ENCODE measurements at places on chromosomes 5 and 9. TPM values are rescaled to one million over a fixed set of nuclear protein-coding genes. Genes with fewer than 3 reads are reported as not detected.

Gene PRKAA1
- 52.6 TPM for total RNA-seq

Gene CNTNAP3B
- total RNA-seq = 11.8 TPM

Gene TSSK1B
- total RNA-seq = not detected

Gene DMRT2
- total RNA-seq = 15.4 TPM

Gene SPINK6
- not detected for total RNA-seq

Gene FLT4
- total RNA-seq = 24.6 TPM

Gene SHLD3
- total RNA-seq = 7.7 TPM

Gene RASGRF2
- 1.1 TPM for total RNA-seq

Gene KIF12
- total RNA-seq = not detected

Gene SEMA4D
- 4.5 TPM for total RNA-seq

Gene ESM1
- total RNA-seq = 5.0 TPM

Gene QSOX2
- total RNA-seq = 25.8 TPM

DNA sequence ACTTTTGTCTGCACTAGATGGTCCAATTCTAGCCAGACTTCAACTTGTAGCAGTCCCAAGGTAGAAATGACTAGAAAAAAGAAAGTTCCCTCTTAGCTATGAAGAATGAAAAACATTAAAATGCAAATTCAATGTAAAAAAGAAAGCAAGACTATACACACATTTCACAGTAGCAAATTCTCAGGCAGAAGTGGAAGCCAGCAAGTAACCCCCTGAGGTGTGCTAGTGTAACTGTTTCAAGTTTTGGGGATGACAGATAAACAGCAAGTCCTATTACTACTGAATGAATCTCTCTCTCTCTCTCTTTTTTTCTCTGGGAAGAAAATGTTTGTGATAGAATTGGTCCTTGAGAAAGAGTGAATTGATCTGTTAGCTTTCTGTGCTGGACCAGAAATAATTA, 185.6 kb downstream of the EFNA5 start:
- DNase-seq = no peak

GRCh38 chr9:126293522-126293889, 33.1 kb upstream of the MVB12B start:
- peak; percentile 34 for DNase-seq

- peak; percentile 98 for DNase-seq
Measured at GRCh38 chr9:26955921-26956859, at the start of gene IFT74. TSS of gene IFT74 (plus strand) at chr9:26956412. CDS start at chr9:26961968, 5,556 bp downstream.

GRCh38 chr5:17204133-17204489, 13.3 kb upstream of the BASP1 start:
- DNase-seq = no peak

DNA sequence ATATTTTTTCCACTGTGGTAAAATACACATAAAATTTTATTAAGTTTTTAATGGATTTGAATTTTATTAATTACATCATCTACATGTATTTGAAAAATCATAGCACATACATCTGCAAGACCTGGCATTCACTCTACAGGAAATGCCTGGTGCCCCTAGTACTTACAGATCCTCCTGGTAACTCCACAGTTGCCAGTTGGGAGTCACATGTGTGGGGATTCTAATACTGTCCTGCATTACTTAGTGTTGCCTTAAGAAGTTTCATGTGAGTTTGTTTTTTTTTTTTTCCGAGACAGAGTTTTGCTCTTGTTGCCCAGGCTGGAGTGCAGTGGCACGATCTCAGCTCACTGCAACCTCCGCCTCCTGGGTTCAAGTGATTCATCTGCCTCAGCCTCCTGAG, 18.1 kb downstream of the KDM3B start:
- DNase-seq = no peak

GRCh38 chr9:123344192-123344949, 11.6 kb upstream of the CRB2 start:
- no peak for DNase-seq

GRCh38 chr9:99030092-99030511, 74.8 kb upstream of the TGFBR1 start:
- DNase-seq = peak; percentile 39

- DNase-seq = peak; percentile 88
Measured at GRCh38 chr9:136576269-136576626, 30.4 kb upstream of the NOTCH1 start.

- no peak for DNase-seq
Measured at GRCh38 chr9:124495126-124496074, 11.8 kb downstream of the NR5A1 start.

- no peak for DNase-seq
Measured at GRCh38 chr9:6771722-6772121, 13.9 kb downstream of the KDM4C start.

GRCh38 chr9:14031810-14032209, 282.1 kb downstream of the NFIB start:
- DNase-seq = no peak

DNA sequence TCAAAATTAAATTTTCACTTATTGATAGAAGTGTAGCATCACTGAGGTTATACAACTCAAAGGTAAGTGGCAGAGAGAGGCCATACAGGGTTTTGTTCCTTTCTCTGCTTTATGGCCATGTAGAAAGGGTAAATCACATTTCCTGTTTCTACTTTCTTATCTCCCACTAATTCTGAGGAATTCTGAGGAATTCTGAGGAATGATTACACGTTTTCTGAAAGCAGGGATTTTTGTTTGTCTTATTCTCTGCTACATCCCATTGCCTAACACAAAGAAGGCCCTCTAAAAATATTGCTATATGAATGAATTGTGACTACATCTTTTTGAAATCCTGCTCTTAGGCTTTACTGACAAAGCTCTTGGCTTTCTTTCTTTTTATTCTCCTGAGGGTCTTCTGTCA, 516.9 kb upstream of the ZNF608 start:
- DNase-seq = no peak

DNA sequence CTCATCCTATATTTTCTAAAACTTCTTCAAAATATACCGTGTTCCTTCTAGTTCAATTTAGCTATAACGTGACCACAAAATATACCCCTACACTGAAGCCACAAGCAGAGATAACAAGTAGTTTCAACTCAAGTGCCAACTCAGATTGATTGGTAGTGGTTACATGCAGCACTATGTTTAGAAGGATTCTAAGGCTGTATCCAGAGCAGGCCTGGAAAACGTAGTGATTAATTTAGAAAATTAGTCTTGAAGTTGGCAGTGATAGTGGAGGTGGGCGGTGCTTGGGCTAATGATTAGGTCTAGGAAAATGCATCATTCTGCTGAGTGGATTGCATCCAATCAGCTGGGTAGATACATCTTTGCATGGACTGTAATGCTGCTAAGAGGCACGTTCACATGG, 61.5 kb downstream of the MAMDC2 start:
- DNase-seq = no peak

GRCh38 chr9:80794197-80794596, 895.1 kb downstream of the TLE1 start:
- no peak for DNase-seq

DNA sequence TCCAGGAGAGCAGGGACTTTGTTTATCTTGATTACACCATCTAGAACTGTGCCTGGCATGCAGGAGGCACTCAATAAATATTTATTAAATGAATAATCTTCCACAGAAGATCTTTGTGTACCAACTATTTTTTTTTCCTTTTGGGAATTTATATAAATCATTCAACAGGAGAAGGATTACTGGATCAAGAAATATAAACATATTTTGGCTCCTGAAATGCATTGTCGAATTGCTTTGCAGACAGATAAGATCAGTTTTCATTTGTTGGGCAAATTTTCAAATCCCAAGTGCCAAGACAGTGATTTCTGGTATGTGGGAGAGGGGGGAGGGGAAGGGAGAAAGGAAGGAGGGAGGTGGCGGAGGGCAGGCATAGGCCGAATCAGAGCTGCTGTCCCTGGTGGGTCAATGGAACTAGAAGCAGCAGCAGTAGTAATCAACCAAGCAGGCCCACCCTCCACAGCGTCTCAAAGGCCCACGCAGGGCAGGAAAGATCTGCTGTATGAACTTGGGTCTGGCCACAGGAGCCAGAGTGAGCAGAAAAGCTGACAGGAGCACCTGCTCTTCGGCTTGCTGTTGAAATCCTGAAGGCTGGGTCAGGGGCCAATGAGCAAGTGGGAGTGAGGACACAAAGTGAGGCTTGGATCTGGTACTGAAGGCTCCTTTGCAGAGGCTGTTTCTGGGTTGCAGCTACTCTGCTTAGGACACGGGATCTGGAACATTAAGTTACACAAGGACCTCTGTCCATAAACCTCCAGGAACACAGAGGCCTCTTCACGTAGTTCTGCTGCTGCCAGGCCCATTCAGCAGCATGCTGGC, 15.8 kb upstream of the TRAF1 start:
- no peak for DNase-seq

DNA sequence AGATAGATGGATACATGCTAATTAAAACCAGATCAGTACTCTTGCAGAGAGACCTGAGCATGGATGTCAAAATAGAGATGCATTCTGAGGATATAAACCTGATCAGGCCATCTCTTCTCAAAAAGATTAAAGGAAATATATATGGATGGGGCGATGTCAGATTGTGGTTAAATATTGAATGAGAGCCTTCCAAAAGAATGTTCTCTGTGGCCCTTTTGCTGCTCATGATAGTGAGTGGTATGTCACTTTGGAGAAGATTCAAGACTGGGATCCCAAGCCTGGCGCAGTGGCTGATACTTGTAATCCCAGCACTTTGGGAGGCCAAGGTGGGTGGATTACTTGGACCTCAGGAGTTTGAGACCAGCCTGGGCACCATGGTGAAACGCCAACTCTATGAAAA, 20.5 kb downstream of the ZNF131 start:
- DNase-seq = no peak

DNA sequence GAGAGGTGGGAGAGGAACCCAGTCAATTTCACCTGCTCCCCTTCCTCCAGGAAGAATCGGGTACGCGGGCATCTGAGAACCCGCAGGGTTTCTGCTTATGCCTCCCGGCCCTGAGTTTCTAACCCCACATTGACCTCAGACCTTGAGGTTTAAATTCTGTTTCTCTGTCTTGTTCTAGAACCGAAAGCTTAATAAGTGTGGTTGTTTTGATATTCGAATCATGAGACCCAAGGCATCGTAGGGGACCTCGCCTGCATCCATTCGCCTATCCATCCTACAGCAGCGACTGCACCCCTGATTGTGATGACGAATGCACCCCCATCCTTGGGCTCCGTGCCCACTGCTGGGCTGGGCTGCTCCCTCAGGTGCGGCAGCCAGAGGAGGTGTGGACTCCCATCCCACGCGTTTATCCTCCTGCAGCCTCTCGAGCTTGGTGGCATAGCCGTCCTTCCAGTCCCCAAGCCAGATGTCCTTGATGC, 80.8 kb upstream of the IER5L start:
- DNase-seq = no peak

DNA sequence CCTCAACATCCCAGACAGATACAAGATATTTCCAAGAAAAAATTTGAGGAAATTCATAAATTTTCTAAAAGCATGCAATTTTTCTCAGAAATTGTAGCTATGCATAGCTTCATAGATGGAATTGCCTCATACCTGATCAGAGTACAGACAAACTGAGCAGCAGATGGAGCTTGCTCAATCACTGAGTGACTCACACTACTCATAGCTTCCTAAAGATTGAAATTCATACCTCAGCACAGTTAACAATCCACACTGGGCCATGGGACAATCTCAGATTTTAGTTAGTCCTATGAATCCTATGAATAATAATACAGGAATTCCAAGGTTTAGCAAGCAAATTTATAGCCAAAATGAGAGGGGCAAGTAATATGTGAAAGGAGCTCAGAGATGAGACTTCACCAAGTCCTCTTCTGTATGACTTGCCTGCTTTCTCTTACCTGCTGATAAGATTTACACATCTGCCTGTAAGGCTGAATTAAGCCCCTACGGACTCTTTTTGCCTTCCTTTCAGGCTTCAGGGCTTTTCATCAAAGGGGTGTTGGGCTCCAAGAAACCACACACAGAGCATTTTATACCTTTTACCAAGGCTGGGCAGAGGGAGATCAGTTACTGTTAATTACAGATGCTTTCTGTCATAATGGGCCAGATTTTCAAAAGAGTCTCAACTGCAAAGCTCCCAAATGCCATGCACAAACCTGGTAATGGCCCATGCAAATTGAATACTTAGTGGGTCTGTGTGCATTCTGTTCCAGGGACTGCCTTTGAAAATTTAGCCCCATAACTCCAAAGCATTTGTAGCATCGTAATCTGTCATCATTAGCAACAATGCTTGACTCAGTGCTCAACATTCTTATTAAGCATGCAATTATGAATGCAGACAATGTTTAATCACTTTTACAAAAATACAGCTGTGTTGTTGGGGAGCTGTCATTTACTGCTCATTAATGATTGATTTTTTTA, 439.3 kb downstream of the DTWD2 start:
- DNase-seq = no peak

- no peak for DNase-seq
Measured at GRCh38 chr9:128213746-128214497, 10.7 kb downstream of the DNM1 start.

GRCh38 chr5:57302643-57303042, 128.8 kb downstream of the GPBP1 start:
- DNase-seq = peak; percentile 58

DNA sequence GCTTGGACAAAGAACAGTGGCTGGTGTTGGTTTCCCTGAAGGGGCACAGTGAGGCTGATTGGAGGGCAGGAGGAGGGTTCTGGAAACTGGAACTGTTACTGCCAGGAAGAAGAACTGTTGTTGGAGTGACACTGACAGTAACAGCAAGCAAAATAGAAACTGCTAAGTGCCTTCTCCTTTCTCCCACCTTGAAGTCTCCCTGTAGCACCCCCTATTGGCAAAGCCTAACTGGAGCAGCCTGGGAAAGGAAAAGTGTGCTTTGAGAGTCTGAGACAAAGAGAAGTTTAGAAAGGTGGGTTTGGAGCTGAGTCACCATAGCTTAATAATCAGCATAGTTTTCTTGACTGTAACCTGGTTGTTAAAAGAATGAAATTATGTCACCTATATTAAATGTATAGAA, 2.5 kb upstream of the TMEM174 start:
- peak; percentile 35 for DNase-seq

DNA sequence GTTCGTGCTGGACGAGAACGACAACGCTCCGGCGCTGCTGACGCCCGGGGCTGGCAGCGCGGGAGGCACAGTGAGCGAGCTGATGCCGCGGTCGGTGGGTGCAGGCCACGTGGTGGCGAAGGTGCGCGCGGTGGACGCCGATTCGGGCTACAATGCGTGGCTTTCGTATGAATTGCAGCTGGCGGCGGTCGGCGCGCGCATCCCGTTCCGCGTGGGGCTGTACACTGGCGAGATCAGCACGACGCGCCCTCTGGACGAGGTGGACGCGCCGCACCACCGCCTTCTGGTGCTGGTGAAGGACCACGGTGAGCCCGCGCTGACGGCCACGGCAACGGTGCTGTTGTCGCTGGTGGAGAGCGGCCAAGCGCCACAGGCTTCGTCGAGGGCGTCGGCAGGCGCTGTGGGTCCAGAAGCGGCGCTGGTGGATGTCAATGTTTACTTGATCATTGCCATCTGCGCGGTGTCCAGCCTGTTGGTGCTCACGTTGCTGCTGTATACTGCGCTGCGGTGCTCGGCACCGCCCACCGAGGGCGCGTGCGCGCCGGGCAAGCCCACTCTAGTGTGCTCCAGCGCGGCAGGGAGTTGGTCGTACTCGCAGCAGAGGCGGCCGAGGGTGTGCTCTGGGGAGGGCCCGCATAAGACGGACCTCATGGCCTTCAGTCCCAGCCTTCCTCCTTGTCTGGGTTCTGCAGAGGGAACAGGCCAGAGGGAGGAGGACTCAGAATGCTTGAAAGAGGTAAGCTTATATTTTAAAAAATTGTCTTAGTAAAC, 2.2 kb downstream of the PCDHA13 start:
- DNase-seq = no peak

GRCh38 chr5:169703813-169704212, 66.7 kb downstream of the DOCK2 start:
- DNase-seq = peak; percentile 27

GRCh38 chr9:122071715-122072114, 21.4 kb downstream of the TTLL11 start:
- no peak for DNase-seq
